Central memory CD8-positive, alpha-beta T cell (primary cell): ENCODE measurements at places on chromosomes 1 and 21.

DNA sequence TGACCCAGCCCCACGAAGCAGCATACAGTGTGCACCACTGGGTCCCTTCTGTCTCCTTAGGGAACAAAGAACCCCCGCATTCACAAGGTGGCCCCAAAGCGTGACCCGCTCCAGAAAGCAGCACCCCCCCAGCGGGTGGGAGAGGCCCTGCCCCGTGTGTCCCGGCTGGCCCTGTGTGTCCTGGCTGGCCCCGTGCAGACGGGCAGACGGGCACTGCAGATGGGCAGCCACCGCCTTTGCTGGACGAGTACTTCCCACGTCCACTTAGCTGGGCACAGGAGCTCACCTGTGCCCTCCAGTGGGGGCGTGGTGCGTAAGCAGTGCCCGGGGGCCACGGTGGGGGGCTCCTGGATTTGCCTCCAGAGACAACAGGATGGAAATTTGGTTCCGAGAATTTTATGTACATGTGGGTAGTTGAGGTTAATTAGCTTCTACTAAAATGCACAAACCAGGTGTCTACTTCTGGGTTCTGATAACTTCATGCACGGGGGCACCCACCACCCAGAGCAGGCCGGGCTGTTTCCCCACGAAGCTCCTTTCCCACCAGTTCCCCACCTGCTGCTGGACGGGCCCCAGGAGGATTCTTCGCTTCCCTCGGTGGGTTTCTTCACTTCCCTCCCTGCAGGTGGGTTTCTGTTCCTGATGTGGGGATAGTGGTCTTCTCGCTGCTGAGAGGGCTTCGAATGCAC is 33.2 kb upstream of the SLC19A1 start:
- no peak for DNase-seq

GRCh38 chr1:153023109-153023508 is 7.9 kb upstream of the SPRR1B start:
- DNase-seq: no peak

GRCh38 chr21:44413566-44414290 is 41.6 kb upstream of the LRRC3 start:
- DNase-seq: no peak

DNA sequence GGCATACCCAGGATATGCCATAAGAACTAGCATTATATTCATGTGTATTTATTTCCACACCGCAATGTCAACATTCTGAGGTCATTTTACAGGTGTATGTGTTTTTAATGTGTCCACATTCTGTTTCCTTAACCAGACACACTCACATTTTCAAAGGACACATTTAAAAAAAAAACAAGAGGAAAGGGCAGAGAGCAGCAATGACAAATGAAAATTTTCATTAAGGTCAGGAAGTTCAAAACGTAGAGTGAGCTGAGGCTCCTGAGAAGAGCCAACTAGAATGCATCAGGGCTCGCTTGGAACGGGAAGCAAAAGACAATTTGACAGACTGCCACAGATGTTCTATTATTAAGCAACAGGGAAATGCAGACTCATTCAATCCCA is 4.8 kb upstream of the GNPAT start:
- DNase-seq: no peak

- DNase-seq: no peak
Measured at GRCh38 chr1:6986281-6986680, 201.0 kb downstream of the CAMTA1 start.
